ENCODE measurements at places on chromosomes 7 and 10.

GRCh38 chr7:20083781-20084180, 133.4 kb downstream of the MACC1 start:
- DNase-seq: peak; percentile 89

DNA sequence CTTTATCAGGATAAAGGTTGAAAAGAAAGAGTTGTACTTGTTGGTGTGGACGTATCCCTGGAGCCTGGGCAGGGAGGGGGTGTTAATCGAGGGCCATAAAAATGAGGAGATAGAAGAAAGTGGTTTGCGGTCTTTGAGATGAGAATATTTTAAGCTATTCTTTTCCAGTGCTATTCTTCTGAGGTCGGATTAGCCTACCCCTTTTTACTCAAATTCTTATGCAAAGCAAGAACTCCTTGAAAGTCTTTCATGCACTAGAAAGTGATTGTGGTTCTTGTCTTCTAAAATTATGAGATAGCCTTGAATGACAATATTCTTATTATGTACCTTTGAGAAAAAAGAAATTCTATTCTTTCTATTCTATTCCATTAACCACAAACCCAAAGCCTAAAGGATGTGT, 201.3 kb upstream of the SEMA3C start:
- no peak for DNase-seq

- no peak for DNase-seq
Observed at GRCh38 chr10:23088609-23089008, 6.8 kb upstream of the MSRB2 start.

DNA sequence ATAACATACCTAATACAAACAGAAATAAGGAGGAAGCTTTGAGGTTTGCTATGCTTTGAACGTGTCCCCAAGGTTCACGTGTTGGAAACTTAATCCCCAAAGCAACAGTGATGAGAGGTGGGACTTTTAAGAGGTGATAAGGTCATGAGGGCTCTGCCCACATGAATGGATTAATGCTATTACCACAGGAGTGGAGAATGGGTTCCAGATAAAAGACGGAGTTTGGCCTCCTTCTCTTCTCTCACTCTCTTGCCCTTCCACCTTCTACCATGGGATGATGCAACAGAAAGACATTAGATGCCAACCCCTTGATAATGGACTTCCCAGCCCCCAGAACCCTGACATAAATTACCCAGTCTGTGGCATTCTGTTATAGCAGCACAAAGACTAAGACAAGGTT, 9.6 kb downstream of the ITGB1 start:
- no peak for DNase-seq

GRCh38 chr10:4043897-4044665, 259.1 kb upstream of the KLF6 start:
- no peak for DNase-seq

DNA sequence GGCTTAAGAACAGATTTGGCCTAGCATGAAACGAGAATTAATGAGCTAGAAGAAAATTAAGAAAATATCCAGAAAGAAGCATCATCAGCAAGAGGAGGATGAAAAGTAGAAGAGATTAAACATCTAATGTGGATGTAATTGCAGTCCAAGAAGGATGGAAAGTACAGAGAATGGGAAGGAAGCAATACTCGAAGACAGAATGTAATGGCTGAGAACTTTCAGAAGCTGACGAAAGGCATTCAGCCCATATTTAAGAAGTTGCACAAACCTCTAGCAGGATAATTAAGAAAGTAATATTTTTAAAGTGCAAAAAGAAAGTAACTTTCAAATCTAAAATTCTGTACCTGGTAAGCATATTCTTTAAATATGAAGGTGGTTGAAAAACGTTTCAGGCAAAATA, 60.7 kb downstream of the TRIM24 start:
- no peak for DNase-seq

DNA sequence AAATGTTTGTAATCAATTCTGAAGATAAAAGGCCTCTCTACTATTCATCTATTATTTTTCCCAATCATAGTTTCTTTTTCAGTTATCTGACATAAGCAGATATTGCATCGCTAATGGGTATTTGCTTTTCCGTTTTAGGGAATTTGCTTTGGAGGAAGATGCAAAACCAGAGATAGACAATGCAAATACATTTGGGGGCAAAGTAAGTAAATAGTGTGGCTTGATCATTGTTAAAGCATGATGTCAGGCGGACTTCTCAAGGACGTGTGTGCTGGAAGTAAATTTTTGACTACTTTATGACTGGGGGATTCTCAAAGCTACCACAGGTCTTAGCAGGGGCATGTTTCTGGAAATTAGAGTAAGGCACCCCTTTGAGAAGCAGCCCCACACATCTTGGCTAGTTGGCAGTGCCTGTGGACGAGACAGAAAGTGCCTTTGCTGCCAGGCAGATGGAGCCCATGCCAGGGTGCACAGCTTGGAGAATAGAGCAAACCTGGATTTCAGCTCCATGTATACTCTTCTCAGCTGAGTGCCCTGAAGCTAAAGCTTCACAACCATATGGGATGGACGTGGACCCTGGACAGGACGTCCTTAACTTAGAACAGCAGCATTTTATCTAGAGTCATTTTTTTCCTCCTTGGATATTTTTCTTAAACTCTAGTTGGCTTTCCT, 68.6 kb downstream of the SRI start:
- DNase-seq: no peak

DNA sequence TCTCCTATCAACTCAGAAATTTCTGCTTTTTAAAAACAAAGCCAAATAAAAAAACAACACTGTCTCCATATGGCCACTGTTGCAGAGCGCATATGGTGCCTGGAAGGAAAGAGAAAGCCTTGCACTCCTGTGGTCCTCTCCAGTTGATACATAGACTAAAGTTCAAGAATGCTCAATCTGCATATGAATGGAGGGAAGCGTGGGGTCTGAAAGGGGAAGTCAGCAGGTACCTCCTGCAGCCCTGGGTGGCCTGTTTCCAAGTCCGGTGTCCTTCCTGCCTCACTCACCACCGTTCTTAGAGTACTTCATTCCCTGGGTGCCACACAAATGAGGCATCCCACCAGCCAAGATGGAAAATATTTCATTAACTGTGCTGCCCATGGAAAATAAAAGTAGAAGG, 138.3 kb upstream of the PALS2 start:
- no peak for DNase-seq

DNA sequence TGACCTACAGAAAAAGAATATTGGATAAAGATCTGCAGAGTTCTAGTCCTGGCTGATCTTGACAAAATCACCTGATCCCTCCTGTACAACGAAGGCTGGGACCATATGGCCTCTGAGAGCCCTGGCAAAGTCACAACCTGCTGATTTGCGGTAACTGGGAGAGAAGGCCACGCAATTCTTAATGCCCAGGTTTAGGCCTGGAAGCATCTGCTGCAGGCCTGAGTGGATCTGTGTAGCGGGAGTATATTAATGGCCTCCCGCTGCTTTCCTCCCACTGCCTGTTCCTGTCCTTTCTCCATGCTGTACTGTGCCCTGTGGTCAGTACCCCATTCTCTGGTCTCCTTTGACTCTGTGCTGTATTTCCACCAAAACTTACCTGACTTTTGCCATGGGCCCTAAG, 24.2 kb downstream of the AKR1B1 start:
- DNase-seq: no peak

GRCh38 chr7:75815418-75816064, 1.9 kb upstream of the CCL24 start:
- DNase-seq: no peak

DNA sequence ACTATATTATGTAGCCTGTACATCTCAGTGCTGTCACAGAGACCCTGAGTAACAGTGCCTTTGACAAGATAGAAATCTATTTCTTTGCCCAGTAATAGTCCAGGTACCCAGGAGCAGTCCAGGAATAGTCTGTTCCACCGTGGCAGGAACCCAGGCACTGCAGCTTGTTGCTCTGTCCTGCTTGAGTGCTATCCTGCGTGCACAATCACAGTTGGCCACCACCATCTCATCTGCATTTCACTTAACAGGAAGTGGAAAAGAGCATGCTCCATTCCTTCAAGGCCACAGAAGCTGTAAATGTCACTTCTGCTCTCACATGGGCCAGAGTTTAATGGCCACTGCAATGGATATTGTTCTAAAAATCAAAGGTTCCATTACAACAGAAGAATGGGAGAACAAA, 61.5 kb upstream of the PRR15 start:
- DNase-seq: no peak

DNA sequence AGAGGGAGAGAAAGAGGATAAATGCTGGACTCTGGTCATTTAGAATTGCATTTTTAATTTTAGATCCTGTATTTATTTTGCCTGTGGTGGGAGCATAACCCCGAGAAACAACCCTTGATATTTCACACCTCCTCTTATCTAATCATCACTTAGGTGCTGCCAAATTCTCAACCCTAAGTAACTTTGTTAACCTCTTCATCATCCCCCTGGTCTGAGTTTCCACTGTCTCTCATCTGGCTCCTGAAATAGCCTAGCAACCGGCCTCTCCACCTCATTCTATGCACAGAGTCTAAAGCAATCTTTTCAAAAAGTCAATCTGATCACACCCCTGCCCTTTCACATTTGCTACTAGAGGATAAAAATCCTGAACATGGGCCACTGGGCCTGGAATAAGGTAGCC, 118.5 kb upstream of the C1QL3 start:
- no peak for DNase-seq

DNA sequence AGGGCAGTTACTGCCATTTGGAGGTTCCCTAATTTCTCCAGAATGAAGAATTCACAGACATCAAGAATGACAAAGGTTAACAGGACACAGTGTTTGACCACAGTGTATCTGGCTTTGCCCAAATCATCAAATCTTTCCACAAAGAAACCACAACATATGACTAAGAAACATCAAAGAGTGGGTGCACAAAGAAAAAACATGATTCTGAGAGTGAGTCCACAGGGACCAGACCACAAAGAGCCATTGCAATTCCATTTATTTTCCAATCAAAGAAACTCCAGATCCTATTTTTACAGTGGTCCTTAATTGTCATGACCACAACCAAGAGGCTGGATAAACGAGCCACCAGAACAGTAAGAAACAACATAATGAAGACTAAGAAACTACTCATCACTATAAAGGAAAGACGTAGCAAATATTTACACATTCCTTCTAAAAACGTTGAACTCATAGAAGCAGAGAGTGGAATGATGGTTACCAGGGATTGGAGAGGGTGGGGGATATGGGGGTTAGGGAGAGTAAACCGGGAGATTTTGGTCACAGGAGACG, 286.5 kb downstream of the DOCK4 start:
- DNase-seq: peak; percentile 17

- DNase-seq: no peak
Observed at GRCh38 chr7:80540836-80541235, 29.0 kb upstream of the GNAT3 start.

- DNase-seq: peak; percentile 96
Observed at GRCh38 chr7:108016841-108017775, 14.1 kb upstream of the LAMB1 start.

GRCh38 chr10:59892697-59893096, 13.7 kb downstream of the CCDC6 start:
- DNase-seq: no peak

- no peak for DNase-seq
Observed at GRCh38 chr10:14438057-14438456, 107.3 kb upstream of the FRMD4A start.

DNA sequence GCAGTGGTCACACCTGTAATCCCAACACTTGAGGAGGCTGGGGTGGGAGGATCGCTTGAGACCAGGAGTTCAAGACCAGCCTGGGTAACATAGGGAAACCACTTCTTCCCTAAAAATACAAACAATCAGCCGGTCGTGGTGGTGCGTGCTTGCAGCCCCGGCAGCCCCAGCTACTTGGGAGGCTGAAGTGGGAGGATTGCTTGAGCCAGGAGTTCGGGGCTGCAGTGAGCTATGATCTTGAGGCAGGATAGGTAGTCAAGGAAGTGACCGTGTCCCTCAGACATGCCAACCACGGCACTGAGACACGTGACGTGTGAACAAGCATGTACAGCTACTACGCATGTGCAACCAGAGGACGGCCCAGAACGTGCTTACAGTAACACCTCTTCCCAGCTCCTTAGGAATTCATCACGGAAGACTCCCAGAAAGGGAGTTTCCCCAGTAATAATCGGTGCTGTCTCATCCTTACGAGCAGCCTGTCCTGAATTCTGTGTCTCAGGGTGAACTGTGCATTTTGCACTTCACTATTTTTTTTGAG, 5.3 kb downstream of the GUSB start:
- no peak for DNase-seq

DNA sequence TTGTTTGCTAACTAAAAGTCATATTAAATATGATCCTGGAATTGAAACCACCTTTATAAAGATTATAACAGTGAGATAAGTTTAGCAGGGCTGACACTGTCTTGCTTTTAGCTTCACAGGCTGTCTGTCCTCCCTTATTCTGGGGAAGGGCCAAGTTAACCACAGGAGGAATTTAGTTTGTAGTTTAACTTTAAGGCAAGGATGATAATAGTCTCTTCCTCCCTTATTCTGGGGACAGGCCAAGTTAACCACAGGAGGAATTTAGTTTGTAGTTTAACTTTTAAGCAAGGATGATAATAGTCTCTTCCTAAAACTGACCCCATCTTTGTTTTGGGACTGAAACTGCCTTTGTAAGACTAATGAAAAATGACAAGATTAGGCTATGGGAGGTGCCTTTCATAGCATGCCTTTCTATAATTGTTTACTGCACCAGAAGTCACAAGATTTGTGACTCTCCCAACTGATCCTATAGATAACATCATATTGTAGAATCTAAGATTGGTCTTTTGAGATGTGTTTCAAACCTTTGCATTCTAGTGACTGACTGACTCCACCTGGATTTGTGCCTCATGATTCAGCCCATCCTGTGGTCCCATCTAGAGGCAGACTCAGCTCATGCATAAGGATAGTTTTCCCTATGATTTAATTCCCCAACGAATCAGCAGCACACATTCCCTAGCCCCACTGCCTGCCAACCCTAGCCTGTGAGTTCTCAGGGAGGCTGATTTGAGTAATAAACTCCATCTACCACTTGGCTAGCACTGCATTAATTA, 212.0 kb downstream of the MAGI2 start:
- peak; percentile 33 for DNase-seq

- no peak for DNase-seq
Observed at GRCh38 chr7:64606385-64606784, 43.5 kb upstream of the ZNF680 start.

GRCh38 chr10:99365311-99365710, 36.2 kb downstream of the CNNM1 start:
- DNase-seq: no peak

DNA sequence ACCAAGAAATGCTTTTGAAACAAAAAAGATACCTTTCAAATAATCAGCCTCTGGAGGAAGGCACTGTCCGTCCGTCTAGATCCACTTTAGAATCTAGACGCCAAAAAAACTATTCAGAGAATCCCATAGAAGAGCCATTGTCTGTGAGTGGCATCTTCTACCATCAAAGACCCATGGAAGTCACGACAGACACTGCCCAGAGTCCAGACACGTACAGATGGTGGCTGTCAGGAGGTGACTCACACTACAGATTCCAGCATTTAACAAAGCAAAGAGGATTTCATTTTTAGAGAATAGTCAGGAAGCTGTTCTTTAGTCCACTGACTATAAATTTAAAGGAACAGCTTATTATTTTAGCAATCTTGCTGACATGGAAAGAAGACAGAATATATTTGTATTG, 11.7 kb downstream of the C1QL3 start:
- peak; percentile 28 for DNase-seq

- DNase-seq: no peak
Observed at GRCh38 chr7:35802102-35802466, 1.2 kb downstream of the SEPTIN7 start.

All from bronchial epithelial cell (primary cell).